ENCODE measurements at places on chromosomes 16 and 17.

- peak; percentile 33 for DNase-seq
These were observed at the start of gene NT5C3B for GRCh38 chr17:41835800-41836549. Gene NT5C3B (minus strand): TSS chr17:41836232. CDS start chr17:41836193, 39 bp downstream.

DNA sequence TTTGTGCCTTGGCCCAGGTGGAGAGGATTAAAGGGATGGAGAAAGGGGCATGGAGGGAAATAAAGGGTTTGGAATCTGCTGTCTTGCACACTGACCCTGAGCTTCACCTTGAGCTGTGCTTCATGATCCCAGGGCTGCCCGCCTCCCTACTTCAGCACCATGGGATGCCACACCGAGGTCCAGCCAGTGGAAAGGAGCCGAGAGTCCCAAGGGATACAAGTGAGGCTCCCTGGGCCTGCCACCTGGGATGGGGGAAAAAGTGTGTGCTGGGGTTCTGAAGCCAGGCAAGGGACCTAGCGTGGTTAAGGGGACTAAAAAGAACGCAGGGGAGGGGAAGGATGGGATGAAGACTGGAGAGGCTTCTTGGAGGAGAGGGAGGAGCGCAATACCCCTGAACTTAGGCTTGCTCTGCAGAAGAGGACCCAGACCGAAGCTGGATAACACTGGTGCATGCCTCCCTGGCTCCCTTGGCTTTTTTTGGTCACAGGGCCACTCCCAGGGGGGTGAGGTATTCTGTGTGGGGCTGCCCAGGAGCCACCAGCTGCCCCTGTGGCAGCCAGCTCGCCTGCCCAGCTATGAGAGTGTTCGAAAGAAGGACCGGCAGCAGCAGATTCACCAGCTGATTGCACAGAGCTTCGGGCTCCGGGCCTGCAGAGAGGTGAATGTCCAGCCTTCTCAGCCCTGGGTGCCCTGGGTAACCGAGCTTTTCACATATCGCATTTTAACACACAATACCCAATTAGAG is 7.2 kb downstream of the MRPL27 start:
- DNase-seq: no peak

GRCh38 chr16:49084628-49085390 is 196.8 kb downstream of the CBLN1 start:
- DNase-seq: no peak

DNA sequence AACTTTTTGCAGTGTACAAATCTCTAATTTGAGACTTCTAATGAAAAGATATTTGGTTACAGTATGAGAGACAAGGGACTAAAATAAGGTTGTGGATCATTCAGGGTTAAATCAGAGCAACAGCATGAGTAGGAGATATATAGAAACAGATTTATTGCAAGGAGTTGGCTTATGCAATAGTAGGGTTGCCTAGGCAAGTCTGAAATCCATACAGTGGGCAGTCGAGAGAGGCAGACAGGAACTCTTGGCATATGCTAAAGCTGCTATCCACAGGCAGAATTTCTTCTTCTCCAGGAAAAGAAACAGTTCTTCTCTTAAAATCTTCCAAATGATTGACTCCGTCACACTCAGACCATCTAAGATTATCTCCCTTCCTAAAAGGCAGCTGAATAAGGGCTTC is 500.8 kb downstream of the MAF start:
- no peak for DNase-seq

DNA sequence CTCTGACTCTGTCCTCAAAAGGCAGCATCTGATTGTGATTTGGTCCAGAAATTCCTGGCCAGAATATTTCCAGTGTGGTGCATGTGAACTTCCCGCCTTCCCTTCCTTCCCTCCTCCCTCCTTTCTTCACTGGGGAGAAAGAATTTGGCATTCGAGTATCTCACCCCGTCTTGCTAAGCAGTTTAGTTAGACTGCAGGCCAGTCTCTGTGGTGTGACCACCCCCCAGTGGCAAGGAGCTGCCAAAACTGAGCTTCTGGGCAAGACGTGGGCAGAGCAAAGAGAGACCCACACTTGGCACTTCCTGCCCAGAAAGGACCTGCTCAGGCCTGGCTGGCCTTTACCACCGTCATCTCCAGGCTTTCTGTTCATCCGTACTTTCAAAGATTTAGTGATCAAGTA is 36.4 kb downstream of the SNX20 start:
- DNase-seq: no peak
